ENCODE measurements at places on chromosomes 5 and 9. TPM values are rescaled to one million over a fixed set of nuclear protein-coding genes. Genes with fewer than 3 reads are reported as not detected.

The GALNT12 gene
- 4.8 TPM for polyA plus RNA-seq

The MYO10 gene
- polyA plus RNA-seq, result 17.1 TPM

The GRPEL2 gene
- 17.1 TPM for polyA plus RNA-seq

The SLC34A1 gene
- not detected for polyA plus RNA-seq

The FGFR4 gene
- polyA plus RNA-seq, result 0.12 TPM

The CCDC183 gene
- 0.20 TPM for polyA plus RNA-seq

- no peak for DNase-seq
These were observed 937 bp downstream of the TMOD1 start for GRCh38 chr9:97502222-97502983.

- no peak for DNase-seq
These were observed 4.9 kb upstream of the NR5A1 start for GRCh38 chr9:124511891-124512805.

- no peak for DNase-seq
These were observed 417.7 kb upstream of the IRX4 start for GRCh38 chr5:2300421-2300820.

DNA sequence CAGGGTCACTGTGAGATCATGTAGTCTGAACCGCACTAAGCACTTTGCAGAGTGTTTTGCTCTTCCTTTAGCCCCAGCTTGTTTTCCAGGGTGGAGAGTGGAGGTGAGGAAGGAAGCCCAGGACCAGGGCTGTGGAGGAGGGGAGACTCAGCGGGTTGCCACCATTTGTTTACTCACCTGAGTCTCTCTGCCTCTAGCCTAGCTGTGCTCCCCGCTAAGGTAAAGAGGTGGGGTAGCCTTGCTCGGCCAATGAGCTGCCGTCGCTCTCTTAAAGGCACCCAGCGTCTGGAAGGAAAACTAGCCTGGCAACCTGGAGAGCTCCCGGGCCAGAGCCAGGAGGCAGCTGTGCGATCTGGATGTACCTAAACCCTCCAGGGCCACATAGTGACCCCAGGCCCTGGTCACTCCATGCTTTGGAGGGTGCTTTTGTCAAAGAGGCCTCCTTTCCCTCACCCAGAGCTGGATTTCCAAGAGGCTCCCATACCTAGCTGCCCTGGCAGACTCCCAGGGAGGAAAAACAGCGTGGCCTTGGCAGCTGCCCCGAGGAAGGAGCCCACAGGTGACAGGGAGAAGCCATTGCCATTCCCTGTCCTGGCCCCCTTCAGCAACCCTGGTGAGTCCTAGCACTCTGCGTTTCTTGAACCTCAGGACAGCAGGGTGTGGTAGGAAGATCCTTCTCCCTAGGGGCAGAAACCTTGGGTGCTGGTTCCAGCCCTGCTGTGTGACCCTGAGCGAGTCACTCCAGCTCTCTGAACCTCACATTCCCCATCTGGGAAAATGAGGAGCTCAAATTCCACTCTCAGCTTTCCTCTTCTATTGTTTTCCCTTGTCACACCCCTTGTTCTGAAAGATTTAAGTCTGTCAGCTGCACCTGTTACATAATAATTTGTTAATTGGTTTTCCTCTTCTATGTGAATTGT, 42.4 kb upstream of the LARP1 start:
- DNase-seq, result no peak

DNA sequence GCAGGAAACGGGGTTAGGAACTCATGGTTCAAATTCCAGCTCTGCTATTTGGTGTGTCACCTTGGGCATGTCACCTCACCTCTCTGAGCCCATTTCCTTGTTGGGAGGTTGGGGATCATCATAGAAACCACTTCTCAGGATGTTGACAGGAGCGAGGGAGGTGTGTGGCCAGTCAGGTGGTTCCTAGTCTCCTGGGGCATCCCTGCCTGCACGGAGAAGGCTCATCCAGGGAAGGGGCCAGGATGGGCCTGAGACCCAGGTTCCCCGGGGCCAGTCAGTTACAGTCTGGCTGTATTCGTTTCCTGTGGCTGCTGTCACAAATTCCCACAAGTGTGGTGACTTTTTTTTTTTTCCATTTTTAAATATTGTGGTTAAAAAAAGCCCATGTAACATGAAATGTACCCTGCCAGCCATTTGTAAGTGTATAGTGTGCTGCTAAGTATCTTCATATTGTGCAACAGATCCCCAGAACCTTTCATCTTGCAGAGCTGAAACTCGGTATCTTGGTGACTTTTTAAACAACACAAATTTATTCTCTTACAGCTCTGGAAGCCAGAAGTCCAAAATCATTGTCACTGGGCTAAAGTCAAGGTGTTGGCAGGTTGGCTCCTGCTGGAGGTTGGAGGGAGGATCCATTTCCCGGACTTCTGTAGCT, 78.7 kb upstream of the UNC5A start:
- no peak for DNase-seq

GRCh38 chr5:80745490-80745889, 90.7 kb upstream of the DHFR start:
- no peak for DNase-seq

- no peak for DNase-seq
These were observed 6.3 kb upstream of the TDRD7 start for GRCh38 chr9:97405551-97405950.

DNA sequence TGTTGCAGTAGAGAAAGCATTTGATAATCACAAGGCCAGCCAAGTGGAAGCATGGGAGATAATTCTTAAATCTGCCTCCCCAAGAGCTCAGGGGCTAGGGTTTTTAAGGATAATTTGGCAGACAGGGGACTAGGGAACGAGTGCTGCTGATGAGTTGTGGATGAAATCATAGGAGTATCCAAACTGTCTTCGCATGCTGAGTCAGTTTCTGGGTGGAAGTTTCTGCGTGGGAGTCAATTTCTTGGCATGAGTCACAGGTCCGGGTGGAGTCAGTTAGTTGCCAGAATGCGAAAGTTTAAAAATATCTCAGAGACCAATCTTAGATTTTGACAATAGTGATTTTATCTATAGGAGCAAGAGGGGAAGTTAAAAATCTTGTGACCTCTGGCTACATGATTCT, 112.6 kb downstream of the TMC1 start:
- peak; percentile 23 for DNase-seq

GRCh38 chr5:176355400-176356178, 6.0 kb downstream of the KIAA1191 start:
- DNase-seq, result no peak

- no peak for DNase-seq
These were observed 172.1 kb downstream of the PPP2R2B start for GRCh38 chr5:146706321-146706972.

- DNase-seq, result no peak
These were observed 19.7 kb upstream of the GAS1 start for GRCh38 chr9:86966852-86967511.

DNA sequence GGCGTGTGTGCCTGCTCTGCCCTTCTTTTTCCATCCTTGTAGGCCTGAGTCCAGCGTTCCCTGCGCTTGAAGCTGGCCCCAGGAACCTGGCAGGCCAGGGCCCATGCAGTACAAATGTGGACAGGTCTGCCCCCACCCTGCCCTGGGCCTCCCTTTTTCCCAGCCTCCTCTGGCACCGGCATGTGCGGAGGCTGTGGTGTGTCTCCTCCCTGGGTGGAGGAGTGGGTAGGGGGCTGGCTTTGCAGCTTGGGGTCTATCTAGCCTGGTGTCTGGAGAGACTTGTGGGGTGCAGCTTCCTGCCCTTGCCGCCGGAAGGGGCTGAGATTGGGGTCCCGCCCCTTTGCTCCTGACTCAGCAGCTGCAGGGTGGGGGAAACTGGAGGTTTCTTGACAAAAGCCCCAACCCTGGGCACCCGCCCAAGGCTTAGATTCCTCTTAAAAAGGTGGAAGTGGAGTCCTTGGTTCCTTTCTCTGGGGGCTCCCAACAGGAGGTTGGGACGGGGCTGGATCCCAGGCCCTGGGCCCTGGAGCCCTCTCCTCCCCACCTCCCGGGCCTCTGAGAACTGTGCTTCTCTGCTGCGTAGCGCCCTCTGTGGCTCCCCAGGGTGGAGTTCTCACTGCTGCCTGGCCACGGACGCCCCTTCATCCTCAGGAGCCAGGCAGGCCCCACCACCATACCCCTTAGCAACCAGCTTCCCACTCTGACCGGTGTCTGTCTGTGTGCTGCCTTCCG, 18.0 kb downstream of the RXRA start:
- DNase-seq, result no peak

GRCh38 chr5:174378121-174378874, 332.8 kb downstream of the NSG2 start:
- no peak for DNase-seq

DNA sequence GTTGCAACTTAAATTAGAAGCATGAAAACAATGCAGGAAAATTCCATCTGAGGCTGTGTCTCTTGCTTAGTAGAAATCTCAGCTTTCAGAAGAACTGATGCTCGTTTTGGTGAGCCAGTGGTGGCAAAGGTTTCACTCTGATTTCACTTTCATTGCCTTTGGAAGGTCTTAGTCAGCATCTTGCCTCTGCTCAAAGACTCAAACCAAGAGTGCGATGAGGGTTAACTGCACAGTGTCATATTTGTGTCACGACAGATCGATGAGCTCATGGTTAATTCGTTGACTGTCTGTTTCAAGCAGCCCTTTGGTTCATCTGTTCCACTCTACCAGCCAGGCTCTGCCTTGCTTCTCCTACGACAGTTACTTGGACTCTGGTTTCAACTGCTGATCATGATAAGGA, 331.3 kb upstream of the KIF2A start:
- no peak for DNase-seq

DNA sequence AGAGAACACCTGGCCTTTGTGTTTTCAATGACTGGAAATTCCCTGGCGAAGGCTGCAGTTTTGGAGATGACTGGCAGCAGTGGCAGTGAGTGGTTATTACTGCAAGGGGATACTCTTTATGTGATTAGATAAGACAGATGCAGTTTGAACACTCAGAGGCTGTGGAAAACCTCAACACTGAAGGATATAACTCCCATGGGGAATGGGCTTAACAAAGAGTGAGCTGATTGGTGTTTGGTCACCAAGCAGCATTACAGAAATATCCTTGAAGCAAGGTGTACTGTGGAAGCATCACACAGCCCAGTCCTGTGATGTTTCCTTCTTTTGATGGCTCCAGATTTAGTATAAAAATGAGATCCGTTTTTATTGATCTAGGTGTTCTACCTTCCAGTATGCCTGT, 490.7 kb upstream of the PTPRD start:
- no peak for DNase-seq

DNA sequence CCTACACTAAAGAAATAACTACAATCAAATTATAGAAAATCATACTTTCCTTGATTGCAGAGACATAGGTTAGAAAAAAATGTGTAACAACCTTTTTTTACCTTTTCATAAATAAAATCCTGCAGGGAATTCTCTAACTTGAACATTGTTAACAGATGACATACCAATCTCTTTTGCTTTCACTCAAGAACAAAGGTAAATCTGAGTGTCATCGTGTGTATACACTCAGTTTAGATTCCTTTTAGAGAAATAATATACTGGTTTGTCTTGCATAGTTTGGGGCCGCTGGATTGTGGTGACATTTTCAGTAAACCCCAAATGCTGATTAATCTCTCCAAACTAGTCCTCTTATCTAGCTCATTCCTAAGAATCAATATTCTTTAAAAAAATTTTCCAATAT, 20.8 kb upstream of the MTAP start:
- DNase-seq, result no peak

Data from BJ (cell line).